NCI-H1694 treated with DMSO at 0.1 percent for 48 hours (cell line): ENCODE measurements at places on chromosomes 11 and 22.

DNA sequence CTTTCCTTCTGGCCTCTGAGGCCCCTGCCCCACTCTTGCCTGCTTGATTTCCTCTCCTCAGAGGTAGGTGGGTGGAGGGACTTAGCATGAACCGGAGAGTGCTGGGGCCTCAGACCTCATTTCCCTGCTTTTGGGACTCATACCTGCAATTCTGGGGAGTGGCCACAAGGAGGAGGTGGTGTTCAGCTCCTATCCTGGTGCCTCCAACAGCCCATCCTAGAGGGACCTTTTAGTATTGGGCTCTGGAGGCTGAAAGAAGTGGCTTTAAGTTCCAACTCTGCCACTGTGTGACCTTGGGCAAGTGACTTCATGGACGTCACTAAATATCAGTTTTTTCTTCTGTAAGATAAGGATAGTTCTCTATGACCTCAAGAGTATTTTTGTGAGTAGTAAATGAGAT, 98.6 kb downstream of the KIAA1671 start:
- DNase-seq = no peak

- no peak for DNase-seq
Measured at GRCh38 chr11:78796956-78797355, 222.3 kb upstream of the NARS2 start.

- no peak for DNase-seq
Measured at GRCh38 chr22:21865041-21865440, 2.4 kb downstream of the MAPK1 start.

- peak; percentile 97 for DNase-seq
Measured at GRCh38 chr11:45048870-45049691, 97.4 kb upstream of the PRDM11 start.

DNA sequence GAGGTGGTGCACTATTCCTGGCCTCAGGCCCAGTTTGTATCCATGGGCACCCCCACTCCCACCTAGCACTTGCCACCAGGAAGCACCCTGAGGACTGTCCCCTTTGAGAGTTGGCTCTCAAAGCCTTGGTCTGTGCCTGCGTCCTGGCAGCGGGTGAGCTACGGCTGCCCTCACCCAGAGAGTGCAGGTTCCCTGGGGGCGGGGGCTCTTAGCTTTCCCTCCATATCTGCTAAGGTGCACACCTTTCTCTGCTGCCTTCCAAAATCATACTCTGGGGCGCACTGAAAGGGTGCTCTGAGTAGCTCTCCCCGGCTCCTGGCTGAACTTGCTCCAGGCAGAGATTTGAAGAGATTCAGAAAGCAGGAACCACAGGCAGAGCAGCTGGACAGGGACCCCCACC, 7.1 kb downstream of the KCNQ1 start:
- no peak for DNase-seq

DNA sequence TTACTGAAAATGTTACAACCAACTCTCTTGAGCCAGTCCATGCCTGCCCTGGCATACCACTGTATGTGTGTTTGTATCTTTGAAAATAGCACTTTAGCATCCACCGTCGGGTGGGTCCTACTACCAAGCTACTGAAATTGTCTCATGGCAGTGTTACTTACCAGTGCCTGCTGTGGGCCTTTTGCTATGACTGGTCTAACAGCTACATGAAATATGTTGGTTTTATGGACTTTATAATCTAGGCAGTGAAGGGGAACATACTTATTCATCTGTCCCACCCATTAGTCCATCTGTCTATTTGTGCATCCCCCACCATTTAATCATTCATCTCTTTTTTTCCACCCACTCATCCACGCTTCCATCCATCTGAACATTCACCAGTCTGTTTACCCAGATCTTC, 106.0 kb downstream of the NAV2 start:
- DNase-seq = peak; percentile 45

DNA sequence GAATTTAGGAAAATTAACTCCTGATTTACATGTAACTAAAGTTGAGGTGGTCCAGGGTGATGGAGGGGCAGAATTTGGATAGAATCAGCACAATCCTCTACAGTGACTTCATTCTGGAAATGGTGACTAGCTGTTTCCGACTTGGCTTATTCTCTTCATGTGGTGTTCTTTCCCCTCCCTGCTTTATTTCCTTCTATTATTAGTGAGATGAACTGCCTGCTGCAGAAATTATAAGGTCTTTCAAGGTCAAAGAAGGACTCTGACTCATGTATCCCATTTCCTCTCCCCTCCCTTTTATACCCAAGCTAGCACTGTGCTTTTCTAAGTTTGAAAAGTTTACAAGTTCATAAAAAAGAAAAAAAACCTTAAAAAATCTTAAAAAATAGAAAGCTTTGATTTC, 12.2 kb upstream of the MRPL17 start:
- no peak for DNase-seq

DNA sequence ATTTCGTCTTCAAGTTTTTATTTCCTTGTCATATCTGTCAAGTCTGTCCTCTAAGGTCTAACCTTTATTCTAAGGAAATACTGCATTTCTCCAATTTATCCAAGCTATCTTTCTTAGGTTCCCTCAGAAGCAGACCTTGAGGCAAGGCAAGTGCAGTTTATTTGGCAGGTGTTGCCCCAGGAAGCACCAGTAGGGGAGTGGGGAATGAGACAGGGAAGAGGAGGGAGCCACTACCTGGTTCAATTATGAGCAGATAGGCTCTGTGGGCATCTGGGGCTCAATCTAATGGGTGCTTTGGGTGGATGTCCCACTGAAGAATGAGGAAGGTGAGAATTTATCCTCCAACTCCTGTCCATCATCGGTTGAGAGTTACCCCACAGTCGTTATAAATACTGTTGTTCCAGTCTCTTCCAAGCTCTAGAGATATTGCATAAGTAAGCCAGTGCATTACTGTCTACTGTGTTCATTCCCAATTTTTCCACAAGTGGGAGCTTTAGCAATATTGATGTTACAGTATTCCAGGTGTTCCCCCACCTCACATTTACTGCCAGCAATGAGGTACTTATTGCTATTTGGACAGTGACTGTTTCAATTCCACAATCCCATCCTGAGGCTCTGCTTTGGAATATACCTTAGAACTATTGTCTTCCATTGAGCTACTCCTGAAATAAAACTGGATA, 154.9 kb upstream of the CEP126 start:
- no peak for DNase-seq

GRCh38 chr11:126886636-126887035, 113.9 kb downstream of the KIRREL3 start:
- DNase-seq = no peak

DNA sequence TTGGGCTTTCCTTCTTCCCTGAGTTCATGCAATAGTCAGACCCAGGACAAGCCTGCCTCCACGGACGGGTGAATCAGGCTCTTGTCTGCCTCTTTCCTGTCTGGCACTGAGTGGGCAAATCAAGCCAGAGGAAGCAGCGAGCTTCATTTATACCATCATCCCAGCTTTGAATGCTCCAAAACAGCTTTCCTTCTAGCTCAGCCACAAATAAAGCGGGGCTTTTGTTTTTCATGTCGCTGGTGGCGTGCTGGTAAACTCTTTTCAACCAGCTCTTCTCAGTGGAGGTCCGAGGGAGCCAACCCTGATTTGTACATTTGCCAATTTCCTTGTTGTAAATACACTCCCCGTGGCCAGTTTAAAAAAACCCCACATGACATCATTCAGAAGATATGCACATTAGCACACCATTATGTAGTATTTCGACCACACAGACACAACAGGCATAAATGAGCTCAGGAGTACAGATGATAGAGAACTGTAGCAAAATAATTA, 8.6 kb downstream of the C11orf91 start:
- no peak for DNase-seq

- DNase-seq = no peak
Measured at GRCh38 chr11:132116516-132116915, 746.1 kb downstream of the NTM start.

- no peak for DNase-seq
Measured at GRCh38 chr11:769887-770641, 7.2 kb downstream of the GATD1 start.

GRCh38 chr11:16853859-16854258, 115.4 kb downstream of the C11orf58 start:
- DNase-seq = no peak

DNA sequence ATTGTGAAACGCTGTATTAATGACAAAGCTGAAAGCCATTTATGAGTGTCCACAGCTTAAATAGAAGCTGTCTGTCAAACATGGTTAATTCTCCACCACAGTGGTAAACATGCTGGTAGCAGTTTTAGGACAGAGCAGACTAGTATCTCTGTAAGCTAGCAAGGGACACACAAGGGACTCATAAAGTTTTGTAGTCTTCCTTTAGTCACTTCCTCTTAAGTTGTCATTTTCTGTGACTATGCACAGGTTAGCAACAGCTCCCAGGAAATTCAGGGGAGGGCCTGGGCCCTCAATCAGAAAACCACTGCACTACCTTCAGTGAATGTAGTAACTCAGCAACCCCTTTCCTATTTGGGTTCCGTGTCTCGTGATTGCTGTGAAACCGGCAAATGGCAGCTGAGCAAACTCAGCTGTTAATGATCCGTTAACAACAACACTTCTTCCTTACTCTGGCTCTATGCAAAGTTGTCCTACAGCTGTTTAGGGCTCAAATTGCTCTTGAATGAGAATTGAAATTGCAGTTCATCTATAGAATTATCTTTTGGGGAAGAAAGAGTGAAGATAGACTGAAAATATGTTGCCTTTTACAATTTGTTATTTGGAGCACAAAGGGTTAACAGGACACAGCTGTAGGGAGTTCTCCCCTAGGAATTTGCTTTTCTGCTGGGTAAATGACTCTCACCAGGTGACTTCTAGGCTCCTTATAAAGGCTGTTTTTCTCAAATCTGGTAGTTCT, at the start of gene MMP26:
MMP26 (plus strand) TSS at position 731 of the 736 bp plus-strand sequence.
- no peak for DNase-seq

- DNase-seq = peak; percentile 68
Measured at GRCh38 chr11:111941963-111942362, 4.8 kb downstream of the DIXDC1 start.

DNA sequence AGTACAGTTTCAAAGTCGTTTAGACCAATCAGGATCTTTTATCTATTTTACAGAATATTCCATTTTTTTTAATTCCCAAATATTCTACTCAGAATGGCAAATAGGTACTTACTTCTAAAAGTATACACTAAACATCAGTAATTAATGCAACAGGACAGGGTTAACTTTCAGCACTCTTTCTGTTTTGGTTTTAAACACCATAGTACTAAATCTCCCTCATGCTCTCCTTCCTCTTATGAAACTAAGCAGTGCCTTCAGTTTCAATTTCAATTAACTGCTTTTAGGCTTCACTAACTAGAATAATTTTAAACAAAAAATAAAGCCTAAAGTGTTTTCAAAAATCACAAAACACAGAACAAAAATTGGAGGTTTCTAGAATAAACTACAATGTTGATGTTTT, 57.9 kb downstream of the NOX4 start:
- no peak for DNase-seq

GRCh38 chr11:96257972-96258934, 84.7 kb downstream of the MAML2 start:
- DNase-seq = no peak

- DNase-seq = no peak
Measured at GRCh38 chr11:47248304-47248663, 330 bp downstream of the ACP2 start.

- DNase-seq = no peak
Measured at GRCh38 chr22:31130873-31131272, 8.1 kb downstream of the INPP5J start.

GRCh38 chr22:28348613-28349609, 330.7 kb downstream of the TTC28 start:
- DNase-seq = no peak

GRCh38 chr11:97361812-97362378, 972.1 kb downstream of the JRKL start:
- no peak for DNase-seq

- no peak for DNase-seq
Measured at GRCh38 chr11:118138839-118139420, 13.7 kb downstream of the SCN4B start.

DNA sequence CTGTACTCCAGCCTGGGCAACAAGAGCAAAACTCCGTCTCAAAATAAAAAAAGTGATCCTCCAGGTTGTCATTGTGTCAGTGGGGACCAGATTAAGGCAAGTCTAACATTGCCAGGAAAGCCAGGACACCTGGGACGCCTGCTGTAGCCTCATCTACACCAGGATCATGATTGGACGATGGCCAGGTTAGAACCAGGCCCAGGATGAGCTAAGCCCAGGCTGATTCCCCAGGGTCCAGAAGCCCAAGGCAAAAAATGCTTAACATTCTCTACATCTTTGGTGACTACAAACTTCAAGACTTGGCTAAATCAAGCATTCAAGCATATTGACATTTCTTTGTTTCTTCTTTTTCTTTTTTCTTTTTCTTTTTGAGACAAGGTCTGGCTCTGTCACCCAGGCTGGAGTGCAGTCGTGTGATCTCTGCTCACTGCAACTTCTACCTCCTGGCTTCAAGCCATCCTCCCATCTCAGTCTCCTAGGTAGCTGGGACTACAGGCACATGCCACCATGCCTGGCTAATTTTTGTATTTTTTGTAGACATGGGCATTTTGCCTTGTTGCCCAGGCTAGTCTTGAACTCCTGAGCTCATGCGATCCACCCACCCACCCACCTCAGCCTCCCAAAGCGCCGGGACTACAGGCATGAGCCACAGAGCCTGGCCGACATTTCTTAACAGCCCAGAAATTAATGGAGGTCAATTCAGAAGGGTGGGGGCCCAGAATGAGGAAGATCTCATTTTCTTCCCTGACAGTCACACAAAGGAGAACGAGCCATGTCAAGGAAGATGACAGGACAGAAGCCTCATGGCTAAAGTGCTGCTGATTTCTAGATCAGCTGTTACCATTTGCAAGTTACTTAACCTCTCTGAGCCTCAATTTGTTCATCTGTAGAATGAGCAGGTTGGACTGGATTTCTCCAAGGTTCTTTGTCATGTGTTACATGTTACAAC, 12.5 kb upstream of the PTPRJ start:
- DNase-seq = no peak

GRCh38 chr11:120013325-120014250, 124.3 kb downstream of the TRIM29 start:
- DNase-seq = peak; percentile 32

GRCh38 chr22:50581950-50582492, 628 bp downstream of the CHKB start:
- peak; percentile 3 for DNase-seq

- no peak for DNase-seq
Measured at GRCh38 chr22:45582955-45583320, 80.3 kb downstream of the FBLN1 start.

DNA sequence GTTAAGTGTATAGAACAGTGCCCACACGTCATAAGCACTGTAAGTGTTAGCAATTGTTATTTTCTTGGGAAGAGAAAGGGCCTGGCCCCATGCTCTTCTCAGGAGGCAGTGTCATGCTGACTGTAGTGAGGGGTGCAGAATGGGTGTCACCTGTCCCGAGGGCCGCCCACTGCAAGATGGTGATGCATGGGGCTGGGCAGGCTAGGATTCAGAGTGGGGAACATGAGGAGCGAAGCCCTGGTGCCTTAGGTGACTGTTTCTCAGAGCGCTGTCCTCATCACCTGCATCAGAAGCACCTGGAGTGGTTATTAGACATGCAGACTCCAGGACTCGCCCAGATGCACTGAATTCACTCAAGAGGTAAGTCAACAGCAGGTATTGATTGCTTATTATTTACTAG, 101.0 kb upstream of the PARVA start:
- no peak for DNase-seq
